ENCODE measurements at places on chromosomes 11 and 22. TPM values are rescaled to one million over a fixed set of nuclear protein-coding genes. Genes with fewer than 3 reads are reported as not detected.

The TRIM29 gene
- total RNA-seq = 4.0 TPM

The MMP13 gene
- not detected for total RNA-seq

The KCNE3 gene
- 21.9 TPM for total RNA-seq

The ACR gene
- total RNA-seq = not detected

The CTSC gene
- total RNA-seq = 77.2 TPM

The ARL2 gene
- 193 TPM for total RNA-seq

The ADAMTS8 gene
- 10.0 TPM for total RNA-seq

The FLRT1 gene
- total RNA-seq = 4.3 TPM

The LRRC74B gene
- not detected for total RNA-seq

The CCDC86 gene
- total RNA-seq = 27.8 TPM

The ANO9 gene
- total RNA-seq = 0.47 TPM

The PGA4 gene
- not detected for total RNA-seq

The OR8K3 gene
- total RNA-seq = not detected

The MAJIN gene
- total RNA-seq = not detected

The OR51B2 gene
- total RNA-seq = not detected

The MFNG gene
- total RNA-seq = 14.6 TPM

The GAB4 gene
- not detected for total RNA-seq

The NOX4 gene
- total RNA-seq = 3.9 TPM

The DCDC1 gene
- total RNA-seq = 0.13 TPM

The MEI1 gene
- total RNA-seq = not detected

The NAALADL1 gene
- total RNA-seq = 26.9 TPM

The IFT27 gene
- 18.1 TPM for total RNA-seq

The TPBGL gene
- not detected for total RNA-seq

The SF1 gene
- total RNA-seq = 187 TPM

The PNPLA5 gene
- not detected for total RNA-seq

The PGA5 gene
- not detected for total RNA-seq

The FERMT3 gene
- total RNA-seq = 16.9 TPM

The DEUP1 gene
- not detected for total RNA-seq

The FTH1 gene
- 2,292 TPM for total RNA-seq

The OR6T1 gene
- not detected for total RNA-seq

The KLHDC7B gene
- total RNA-seq = 0.08 TPM

The CRYBB1 gene
- total RNA-seq = not detected

The MTFP1 gene
- 10.3 TPM for total RNA-seq

The KCNJ4 gene
- not detected for total RNA-seq

The MMP1 gene
- total RNA-seq = not detected

The EXPH5 gene
- 3.3 TPM for total RNA-seq

The CHRNA10 gene
- 0.67 TPM for total RNA-seq

The PANX2 gene
- not detected for total RNA-seq

The TESMIN gene
- 0.12 TPM for total RNA-seq

The CYP2D6 gene
- total RNA-seq = 2.3 TPM

The RNF169 gene
- 31.8 TPM for total RNA-seq

The PKNOX2 gene
- total RNA-seq = 1.7 TPM

The CCDC85B gene
- total RNA-seq = 111 TPM

The CDCA5 gene
- 1.7 TPM for total RNA-seq

The OR4C13 gene
- not detected for total RNA-seq

The SMC1B gene
- total RNA-seq = not detected

The ISX gene
- not detected for total RNA-seq

The STARD10 gene
- total RNA-seq = 56.6 TPM

The ZNF215 gene
- total RNA-seq = 0.31 TPM

Measured in gastroesophageal sphincter (tissue), 4 donors.